T47D (cell line): ENCODE measurements at places on chromosomes 2 and 18.

DNA sequence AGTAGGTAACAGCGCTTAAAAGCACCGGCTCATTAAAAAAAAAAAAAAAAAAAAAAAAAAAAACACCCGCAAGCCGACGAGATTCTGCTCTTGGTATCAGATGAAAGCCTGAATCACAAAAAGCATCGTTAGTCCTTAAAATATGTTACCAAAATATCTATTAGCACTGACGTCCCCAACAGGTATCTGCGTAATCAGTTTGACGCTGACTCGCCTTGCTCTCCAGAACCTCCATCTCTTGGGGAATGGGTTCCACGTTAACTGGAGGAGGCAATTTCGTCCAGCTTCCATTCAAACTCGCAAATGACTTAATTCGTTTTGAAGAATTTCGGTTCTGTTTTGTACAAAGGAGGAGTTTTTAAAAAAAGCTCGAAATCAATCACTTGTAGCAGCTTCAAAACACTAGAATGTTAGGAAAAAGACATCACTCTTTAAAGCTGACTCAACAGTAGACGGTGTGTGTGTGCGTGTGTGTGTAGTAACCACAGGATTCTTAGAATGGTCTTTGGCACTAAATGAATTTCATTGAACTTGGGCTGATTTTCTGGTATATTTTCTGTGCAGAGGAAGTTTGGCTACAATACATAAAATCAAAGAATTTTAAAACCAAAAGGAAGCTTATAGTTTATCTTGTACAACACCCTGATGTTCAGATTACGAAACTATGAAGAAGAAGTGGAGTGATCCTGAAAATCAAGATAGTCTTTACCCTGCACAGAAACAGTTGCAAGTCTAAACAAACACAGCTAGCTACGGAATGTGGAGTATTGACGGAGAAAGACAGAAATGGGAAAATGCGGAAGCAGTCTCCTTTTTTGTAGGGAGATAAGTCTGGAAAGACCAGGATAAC is 1.1 kb upstream of the PGAP1 start:
- DNase-seq: no peak

DNA sequence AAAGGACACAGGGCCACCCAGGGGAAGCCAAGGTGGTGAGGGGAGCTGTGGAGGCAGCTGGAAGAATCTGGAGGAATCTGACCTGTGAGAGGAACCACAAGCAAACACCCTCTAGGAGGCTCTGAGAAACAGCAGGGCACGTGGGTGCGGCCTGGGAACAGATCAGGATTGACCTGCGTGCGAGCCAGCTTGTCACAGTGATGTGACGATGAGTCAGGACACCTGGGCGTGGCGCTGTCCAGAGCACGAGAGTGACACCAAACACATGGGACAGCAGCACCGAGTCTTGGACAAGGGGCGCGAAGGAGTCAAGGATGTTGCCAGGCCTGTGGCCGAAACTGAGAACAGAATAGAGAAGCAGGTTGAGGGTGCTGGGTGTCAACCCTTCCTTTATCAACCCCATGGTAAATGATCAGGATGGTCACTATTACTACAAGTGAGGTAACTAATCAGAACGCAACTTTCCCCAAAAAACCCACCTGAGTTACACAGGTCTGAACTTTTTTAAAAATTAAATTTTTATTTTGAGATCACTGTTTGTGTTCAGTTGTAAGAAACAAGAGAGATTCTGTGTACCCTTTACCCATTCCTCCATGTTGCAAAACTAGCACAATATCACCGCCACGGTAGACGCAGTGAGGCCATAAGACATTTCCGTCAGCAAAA is 637 bp upstream of the SFT2D3 start:
- no peak for DNase-seq

DNA sequence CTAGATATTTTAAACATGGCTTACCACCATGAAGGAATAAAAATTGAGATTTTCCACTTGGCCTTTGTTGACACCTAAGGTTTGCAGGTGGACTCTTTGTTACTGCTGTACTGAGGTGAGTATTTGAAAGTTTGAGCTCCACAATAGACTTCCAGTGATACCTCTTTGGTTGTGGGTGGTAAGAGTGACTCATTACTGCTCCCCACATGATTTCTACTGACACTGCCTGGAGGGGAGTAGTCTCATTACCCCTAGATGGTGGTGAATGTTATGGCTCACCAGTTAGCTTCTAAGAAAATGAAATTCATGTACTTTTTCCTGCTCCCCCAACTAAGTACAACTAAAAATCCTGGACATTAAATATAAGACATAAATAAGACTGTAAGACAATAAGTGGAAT is 1183.1 kb upstream of the TMEFF2 start:
- no peak for DNase-seq

DNA sequence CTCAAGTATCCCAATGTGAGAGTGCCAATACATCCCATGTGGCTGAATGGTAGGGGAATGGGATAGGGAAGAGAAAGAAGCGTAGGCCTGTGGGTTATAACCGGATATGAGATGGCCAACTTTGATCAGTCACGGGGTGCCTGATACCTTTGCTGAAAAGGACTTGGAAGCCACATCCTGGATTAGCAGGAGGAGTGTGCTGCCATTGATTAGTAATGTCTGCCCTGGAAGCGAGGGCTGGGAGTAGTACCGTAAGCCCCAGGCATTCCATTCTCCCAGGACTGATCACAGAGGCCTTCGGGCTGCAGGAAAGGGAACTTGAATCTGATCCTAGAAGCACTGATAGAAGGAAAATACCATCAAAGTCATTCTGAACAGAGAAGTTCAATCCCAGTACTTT is 218.5 kb downstream of the TFCP2L1 start:
- no peak for DNase-seq

- no peak for DNase-seq
These were observed 148.3 kb upstream of the NXPH2 start for GRCh38 chr2:138928374-138929021.

DNA sequence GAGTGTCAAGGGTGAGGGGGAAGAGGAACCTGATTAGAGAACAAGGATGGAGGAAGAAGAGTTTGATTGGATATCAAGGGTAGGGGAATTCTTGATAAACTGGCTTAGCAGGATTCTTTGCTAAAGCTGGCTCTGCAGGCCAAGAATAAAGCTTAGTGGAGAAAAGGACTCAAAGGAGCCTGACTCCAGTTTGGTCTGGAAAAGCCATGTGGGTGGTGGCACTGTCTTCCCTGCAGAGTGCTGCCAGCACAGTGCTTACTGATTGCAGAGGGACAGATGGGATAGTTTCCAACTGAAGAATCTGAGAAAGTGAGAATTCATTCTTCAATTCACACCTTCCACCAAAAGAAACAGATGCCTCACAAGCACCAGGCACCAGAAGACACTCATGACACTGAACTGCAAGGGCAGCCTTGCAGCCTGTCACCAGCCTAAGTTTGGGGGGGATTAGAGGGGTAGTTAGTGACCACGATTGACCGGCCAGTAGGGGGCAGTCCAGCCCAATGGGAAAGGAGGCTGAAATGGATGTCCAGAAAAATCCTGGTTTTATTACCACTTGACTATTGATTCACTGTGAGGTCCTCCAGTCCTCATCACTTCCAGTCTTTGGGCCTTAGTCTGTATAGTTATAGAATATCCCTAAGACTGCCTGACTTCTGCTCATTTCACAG is 334.5 kb downstream of the SMAD2 start:
- no peak for DNase-seq

- peak; percentile 80 for DNase-seq
These were observed 7.0 kb downstream of the SPEG start for GRCh38 chr2:219441451-219442255.

DNA sequence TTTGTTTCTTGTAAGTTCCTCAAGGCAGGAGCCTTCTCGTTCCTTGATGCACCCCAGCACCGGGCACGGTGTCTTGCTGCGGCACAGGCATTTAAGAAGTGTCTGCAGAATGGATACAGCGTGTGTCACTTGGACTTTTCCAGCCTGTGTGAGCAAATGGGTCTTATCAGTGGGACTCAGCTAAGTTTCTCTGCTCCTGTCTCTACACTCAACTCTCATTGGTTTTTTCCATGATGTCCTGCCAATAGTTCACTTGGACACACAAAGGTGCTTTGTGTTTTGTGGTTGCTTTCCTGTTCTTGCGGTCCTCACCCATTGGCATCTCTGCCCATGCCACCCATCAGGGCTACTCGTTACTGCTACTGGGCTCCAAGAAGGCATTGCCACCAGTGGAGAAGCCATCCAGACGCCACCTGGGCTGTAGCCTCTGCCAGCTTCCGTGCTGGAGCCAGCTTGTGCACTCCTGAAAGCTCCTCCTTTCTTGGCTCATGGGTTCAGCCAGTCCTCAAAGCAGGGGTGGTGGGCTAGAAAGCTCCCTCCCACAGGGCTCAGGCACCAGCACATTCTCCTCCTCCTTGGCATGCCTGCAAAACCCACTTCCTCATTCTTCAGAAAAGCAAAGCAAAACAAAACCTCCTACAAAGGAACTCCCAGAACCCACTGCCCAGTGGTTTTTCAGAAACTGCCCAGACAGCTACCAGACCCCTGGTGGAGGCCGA is 41.4 kb downstream of the IL1R2 start:
- no peak for DNase-seq

GRCh38 chr2:67566958-67567635 is 170.0 kb downstream of the ETAA1 start:
- no peak for DNase-seq

DNA sequence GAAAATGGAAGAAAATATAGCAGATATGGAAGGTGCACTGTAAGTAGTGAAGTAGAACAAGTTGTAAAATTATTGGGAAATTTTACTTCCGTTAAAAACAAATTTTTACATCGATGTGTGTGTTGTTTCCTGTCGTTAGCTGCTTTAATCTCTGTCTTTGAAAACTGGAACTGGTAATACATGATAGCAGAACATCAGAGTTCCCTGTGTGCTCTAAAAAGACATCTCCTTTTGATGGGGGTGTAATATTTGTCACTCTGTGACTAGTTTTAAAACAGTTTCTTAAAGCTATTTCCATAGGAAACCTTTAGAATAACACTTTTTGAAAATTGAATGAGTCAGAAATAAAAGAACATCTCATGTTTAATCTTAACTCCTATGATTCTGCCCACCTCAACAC is 43.5 kb downstream of the COX7A2L start:
- no peak for DNase-seq

DNA sequence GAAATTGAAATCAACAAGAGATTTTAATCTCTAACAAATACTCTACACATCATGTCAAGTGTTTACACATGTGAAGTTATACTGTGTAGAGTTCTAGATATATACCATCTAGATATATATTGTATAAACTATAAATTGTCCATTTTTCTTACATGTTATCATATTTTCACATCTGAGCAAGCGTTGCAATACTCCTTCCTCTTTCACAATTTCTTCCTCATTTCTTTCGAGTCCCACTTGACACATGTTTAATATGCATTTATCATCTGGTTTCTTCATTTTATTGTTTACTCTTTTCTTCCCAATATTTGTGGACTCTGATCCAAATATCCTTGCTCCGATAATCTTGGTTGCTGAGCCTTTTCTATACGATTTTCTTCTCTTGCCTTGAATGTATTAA is 50.2 kb downstream of the UNC80 start:
- DNase-seq: no peak

DNA sequence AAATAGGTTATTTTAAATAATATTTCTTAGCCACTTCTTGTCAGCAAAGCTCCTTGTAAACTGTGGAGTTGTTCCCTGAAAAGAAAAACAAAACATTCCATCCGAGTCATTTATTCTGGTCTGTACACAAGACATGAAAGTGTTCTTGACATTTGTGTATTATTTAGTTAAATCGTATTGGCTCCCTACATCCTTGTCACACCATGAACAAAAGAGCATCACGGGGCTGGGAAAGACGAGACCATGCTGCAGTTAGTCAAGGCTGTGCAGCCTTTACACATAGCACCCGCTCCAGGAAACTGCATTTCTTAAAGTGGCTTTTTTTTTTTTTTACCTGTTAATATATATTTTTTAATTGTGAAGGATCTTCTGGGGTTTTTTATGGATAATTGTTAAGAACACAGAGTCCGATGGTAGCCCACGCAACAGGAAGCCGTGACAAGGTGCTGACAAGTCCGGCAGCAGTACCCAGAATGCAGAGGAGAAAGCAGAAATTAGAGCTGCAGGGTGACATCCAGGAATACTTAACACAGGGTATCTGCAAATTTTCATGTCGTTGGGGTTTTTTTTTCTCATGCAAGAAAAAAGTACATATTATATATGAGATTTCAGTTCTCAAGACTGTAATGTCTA is 588.4 kb downstream of the ARHGAP15 start:
- DNase-seq: no peak

- no peak for DNase-seq
These were observed 2172.3 kb upstream of the CELF4 start for GRCh38 chr18:39737869-39738268.

DNA sequence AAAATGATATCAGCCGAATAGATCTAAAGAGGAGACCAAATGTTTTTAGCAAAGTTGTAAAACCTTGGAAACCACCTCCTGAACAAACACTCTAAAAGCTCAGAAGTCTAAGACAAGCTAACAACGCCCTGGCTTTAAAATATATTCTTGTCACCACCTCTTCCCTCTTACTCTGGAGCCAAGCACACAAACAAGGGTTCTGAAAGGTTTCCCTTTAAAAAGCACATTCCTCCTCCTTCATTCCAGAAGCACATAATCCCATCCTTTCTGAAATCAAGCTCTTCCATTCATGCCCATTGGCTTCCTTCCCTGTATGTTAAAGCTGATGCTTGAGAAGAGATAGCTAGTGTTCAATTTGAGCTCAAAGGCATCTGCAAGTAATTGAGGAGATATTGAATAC is 382.0 kb downstream of the LNPK start:
- no peak for DNase-seq

DNA sequence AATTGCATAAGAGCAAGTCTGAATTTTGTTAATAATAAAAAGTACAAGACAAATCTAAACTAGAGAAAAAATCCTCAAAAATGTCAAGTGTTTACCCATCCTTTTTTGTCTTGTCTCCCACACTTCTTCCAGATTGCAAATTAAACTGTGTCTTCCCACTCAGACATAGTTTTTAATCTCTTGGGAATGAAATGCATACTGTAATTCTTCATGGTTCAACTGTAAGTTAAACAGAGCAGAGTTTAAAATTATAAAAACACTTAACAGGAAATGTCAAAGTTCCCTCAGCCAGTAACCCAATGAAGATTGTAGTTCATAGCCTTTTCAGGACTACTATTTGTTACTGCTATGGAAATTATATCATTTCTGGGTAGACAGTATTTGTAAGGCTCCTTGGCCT is 171.8 kb downstream of the UBE2E3 start:
- DNase-seq: no peak

- DNase-seq: no peak
These were observed 28.0 kb downstream of the PLB1 start for GRCh38 chr2:28523902-28524301.

DNA sequence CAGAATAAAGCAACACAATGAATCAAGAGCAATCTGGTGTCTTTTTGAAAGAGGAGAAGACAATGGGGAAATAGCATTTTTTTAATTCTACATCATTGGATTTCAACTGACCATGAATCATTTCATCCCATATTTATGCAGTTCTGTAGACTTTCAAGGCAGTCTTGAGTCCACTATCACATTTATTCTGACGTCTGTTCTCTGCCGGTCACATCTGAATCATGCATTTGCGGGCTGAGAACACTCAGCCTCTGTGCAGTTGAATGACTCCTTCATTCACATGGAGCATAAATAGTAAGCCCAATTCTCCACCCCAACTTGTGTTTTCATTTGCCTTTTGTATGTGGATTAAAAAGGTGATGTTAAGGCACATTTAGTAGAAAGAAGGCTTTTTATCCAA is 128.2 kb downstream of the AKAIN1 start:
- DNase-seq: no peak

GRCh38 chr2:41033127-41033526 is 581.2 kb upstream of the SLC8A1 start:
- peak; percentile 3 for DNase-seq
